AG08395 (cell line): ENCODE measurements at places on chromosomes 6 and 20.
A peak's percentile ranks its signal among the peaks of the same experiment; 100 is the strongest.

- no peak for DNase-seq
Measured at GRCh38 chr6:125872259-125872921, 81.6 kb downstream of the NCOA7 start.

- no peak for DNase-seq
Measured at GRCh38 chr6:35428421-35429149, 23.6 kb upstream of the FANCE start.

DNA sequence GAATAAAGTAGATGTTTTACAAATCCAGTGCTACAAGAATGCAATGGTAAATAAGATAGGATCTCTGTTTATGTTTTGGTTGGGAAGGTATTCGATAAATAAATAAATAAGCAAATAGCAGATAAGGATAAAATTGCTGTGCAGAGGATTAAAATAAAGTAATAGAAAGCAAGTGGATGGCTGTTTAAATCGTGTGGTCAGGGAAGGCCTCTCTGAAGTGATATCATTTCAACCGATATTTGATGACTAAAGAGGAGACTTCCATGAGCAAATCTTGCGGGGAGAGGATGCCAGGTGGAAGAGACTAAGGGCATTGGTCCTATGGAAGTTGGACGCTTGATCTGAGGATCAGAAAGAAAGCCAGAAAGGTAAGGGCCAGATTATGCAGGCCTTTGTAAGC is 92.0 kb upstream of the CCN2 start:
- DNase-seq = no peak

GRCh38 chr6:134544737-134545136 is 226.8 kb upstream of the SGK1 start:
- no peak for DNase-seq

GRCh38 chr6:29559524-29560287 is at the start of gene UBD:
Gene UBD (minus strand): TSS chr6:29559732. CDS start chr6:29559701, 31 bp downstream.
- DNase-seq = no peak

- DNase-seq = no peak
Measured at GRCh38 chr6:42637681-42638080, 73.9 kb downstream of the UBR2 start.

GRCh38 chr6:121393731-121394505 is 41.5 kb upstream of the GJA1 start:
- DNase-seq = no peak

GRCh38 chr6:17061097-17061496 is 40.8 kb upstream of the STMND1 start:
- DNase-seq = no peak

- DNase-seq = no peak
Measured at GRCh38 chr6:137405806-137406205, 88.4 kb downstream of the OLIG3 start.

- DNase-seq = no peak
Measured at GRCh38 chr20:58714923-58715351, 22.3 kb downstream of the NPEPL1 start.

DNA sequence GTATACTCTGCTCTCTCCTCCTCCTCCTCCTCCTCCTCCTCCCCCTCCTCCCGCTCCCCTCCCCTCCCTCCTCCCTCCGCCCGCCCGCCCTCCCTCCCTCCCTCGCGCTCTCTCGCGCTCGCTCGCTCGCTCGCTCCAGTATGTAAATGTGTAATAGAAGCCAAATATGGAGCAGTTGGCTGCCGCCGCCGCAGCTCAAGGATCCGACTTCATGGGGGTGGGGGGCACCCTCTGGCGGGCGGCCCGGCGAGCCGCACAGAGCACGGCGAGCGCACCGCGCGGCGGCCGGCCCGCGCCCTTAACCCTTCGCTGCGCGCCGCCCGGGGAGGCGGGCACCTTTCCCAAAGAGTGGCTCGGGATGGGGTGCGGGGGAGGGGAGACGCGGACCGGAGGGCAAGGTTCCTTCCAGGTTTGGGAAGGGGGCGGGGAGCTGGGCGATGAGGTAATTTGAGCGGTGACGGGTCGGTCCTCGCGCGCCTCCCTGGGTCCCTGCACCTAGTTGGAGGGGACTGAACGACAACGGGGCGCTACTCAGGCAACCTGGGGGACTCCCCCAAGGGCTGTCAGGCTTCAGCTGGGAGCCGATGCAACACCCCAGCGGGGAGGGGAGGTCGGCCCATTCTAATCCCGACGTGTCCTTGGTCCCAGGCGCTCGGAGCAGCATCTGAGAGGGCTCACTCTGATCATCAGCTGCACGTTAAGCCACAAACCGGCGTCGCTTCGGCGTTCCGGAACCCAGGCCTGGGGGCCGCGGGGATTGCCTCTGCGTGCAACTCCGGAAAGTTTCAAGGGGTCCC is 409 bp upstream of the ATXN1 start:
- DNase-seq = peak; percentile 71

- no peak for DNase-seq
Measured at GRCh38 chr6:66522864-66523263, 815.8 kb upstream of the EYS start.

GRCh38 chr6:36160147-36160760 is 29.9 kb downstream of the MAPK13 start:
- no peak for DNase-seq

DNA sequence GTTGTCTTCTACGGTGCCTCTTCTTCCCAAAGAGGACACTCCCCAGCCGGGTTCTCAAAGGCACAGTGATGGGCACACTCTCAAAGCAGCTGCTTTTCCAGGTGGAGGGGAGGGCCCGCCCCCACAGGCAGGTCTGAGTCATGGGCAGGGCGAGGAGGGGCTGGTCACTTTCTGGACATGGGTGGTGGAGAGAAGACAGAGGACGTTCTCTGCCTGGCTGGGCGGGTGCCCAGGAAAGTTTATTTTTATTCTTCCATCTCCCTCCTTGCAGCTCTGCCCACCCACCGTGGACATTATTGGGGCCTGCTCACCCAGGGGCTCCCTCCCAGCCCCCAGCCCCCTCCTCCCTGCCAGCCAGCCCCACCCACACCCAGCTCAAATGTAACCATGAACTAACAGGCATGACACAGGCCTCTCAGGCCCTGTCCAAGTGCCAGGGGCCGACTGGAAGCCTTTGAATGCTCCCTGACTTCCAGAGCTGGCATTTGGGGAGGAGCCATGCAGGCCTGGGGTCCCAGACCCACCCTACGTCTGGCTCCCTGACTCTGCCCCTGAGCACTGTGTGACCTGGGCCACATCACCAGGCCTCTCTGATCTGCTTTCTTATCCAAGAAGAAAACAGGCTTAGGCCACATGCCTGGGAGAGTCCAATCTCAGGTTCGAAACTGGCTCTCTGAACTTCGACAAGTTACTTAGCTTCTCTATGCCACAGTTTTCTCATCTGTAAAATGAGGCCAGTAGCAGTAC is 8.0 kb downstream of the TGM2 start:
- DNase-seq = no peak

DNA sequence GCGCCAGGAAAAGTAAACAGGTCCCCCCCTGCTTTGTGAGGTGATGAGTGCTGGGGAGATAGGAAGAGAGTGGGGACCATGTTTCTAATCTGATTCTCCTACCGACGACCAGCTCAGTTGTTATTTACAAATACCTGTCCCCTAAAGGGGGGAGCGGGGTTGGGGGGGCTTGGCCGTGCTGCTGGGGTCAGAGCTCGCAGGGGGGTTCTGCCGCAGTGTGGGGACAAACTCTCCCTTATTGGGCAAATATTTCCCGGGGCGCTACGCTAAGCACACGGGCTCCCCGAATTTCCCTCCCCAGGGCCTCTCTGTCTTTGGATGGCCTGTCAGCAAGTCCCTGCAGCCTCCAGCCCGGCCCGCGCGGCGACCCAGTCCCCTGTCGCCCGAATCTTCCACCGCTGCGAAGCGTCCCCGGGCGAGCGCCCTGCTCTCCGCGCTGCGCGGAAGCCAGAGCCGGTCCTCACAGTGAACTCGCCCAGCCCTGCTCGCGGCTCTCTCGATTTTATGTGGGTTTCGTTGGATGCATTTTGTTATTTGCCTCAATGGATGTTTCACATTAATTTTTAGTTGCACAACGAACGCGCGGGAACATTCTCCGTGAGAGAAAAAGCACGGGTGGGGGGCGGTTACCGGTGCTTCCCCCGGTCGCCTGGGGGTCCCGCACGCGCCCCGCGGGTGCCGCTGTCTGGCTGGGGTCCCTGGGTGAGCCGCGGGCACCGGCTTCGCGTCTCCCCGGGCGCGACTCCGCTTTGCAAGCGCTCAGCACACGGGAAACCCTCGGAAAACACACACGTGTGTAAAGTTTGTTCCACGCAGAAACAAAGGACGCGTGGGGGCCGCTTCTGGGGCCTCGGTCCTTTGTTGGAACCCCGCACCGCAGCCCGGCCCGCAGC is 1.5 kb upstream of the STX16 start:
- DNase-seq = peak; percentile 11

GRCh38 chr6:147869869-147870268 is 361.4 kb downstream of the SAMD5 start:
- DNase-seq = no peak

DNA sequence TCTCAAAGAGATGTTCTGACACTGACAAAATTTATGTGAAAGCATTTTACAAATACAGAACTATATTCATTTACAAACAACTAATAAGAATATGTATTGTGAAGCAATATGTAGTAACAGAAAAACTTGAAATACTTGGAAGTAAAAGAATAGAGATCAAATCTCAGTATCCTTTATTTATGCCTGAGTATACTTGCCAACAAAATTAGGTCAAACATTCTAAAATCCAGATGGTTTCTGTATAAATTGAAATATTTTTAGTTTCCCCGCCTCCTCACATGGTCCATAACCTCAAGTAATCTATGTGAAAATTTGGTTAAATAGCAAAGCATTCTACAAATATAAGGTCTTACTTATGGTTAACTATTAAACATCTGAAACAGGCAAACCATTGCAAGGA is 545.4 kb downstream of the EYS start:
- DNase-seq = no peak

GRCh38 chr20:23205211-23205610 is 119.1 kb upstream of the CD93 start:
- no peak for DNase-seq

DNA sequence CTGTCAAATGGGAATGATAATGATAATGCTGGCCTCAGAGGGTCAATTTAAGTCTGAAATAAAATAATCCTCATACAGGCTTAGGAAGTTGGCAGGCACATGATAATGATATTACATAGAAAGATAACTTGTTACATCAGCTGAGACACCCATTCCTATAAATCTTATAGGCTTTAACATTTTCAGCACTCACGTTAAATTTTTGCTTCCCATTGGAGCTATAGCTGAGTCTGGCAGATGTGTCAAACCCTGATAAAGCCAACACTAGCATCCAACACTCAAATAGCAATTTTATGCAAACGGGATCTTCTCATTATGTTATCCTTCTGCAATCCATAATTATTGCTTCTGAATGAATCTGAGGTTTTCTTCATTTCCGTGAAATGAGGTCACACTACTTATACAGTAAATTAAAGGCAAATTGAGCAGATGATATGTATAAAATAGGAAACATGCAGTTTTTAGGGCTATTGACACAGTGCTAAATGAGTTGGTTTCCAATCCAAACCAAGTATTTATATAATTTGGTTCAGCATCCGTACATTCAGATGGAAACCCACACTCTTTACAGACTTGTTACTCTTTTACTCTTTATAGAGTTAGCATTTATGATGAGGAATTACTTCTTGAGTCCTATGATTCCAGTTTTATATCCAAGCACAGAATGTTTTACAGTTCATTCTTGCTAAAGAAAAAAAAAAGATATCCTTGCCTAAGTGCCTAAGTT is 481.6 kb downstream of the BTBD3 start:
- no peak for DNase-seq

DNA sequence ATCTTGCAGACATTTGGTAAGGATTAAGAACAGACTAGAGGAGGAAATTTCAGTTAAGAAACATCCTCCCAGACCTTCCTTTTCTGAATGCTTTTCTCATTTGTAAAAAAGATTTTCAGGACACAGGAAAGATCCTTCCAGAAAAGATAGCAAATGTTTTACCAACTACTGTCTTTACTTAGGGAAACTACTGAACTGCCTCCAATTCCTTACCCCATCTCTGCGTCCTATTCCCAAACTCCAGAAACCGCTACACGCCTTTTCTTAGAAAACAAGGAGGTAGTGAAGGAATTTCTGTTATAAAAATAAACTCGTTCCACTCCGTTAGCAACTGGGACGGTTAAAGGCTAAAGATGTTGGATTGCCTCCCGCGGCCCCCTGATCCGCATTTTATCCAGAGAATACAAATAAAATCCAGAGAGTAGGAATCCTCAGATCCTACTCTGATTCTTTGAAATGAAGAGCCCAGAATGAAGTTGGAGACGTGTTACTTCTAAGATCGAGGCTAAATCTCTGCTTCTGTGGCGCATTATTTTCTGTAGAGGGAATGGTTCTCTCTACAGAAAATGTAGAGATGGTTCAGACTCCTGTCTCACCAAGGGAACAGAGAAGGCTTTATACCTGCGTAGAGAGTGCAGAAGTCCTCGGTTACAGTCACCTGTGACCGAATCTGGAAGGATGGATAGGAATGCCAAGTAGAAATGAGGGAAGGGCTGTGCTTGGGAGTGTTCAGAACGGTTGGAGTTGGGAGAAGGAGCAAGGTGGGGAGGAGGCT is 133.0 kb downstream of the GPX5 start:
- peak; percentile 25 for DNase-seq

GRCh38 chr20:38811769-38812168 is 6.3 kb downstream of the PPP1R16B start:
- no peak for DNase-seq

DNA sequence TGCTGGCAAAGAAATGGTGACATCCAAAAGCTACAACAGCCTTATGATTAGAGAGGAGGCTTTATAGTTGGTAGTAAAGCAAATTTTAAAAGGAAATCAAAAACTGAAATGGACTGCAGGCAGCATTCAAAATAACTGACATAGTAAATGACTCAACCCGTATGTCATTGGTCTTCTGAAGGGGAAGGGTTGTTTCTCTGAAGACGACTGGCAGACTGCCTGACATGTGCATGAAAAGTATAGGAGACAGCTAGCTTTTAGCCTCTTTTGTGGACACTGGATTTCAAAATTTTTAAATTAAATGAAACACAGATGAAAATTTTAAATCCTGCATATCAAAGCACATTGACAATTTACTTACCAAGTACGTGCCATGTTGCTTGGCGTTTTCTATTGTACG is 90.7 kb downstream of the TRMT6 start:
- DNase-seq = peak; percentile 63

DNA sequence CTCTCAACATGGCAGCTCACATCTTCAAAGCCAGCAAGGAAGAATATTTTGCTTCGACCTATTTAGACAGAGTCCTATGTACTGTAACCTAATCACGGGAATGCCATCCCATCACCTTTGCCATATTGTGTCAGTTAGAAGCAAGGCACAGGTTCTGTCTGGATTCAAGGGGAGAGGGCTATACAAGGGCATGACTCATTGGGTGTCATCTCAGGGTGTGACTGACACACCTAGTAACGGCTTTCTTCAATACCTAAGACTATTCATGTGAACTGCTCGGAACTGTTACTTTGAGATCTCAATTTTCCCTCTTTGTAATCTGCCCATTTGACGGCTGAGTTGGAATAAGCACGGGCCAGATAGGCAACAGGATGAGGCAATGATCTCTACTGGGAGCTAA is 135.6 kb upstream of the HDGFL1 start:
- DNase-seq = no peak
